Lower lobe of right lung (tissue), 2 donors: ENCODE measurements at places on chromosomes 3 and 15. TPM values are rescaled to one million over a fixed set of nuclear protein-coding genes. Genes with fewer than 3 reads are reported as not detected.

DNA sequence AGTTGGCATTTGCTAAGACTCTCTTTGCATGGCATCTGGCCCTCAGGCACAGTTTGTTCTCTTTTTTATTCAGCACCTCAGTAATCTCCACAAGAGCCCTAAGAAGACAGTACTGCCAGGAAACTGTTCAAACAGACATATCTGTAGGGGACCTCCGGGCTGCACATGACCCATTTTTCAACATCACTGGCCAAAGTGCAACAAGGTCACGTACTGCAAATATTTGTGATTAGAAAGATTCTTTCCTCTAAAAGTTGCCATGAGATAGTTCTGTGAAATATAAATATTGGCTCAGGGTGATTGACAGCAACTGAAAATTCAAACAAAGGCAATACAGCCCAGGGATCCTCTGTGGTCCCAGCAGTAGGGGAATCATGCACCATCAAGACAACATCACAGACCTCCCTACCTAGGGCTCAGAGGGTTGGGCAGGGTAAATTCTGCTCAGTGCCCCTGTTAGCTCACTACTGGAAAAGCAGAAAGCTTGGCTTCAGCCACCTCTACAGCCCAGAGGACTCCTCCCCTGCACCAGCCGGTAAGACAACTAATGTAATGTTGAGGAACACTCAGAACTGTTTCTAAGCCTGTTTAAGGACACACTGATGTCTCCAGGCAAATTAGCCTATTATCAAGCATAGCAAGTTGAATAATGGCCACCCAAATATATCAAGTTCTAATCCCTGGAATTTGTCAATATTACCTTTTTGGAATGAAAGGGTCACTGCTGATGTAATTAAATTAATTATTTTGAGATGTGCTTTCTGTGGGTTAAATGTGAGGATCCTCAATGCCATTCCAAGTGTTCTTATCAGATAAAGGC is 117.4 kb upstream of the LPP start:
- no peak for DNase-seq

DNA sequence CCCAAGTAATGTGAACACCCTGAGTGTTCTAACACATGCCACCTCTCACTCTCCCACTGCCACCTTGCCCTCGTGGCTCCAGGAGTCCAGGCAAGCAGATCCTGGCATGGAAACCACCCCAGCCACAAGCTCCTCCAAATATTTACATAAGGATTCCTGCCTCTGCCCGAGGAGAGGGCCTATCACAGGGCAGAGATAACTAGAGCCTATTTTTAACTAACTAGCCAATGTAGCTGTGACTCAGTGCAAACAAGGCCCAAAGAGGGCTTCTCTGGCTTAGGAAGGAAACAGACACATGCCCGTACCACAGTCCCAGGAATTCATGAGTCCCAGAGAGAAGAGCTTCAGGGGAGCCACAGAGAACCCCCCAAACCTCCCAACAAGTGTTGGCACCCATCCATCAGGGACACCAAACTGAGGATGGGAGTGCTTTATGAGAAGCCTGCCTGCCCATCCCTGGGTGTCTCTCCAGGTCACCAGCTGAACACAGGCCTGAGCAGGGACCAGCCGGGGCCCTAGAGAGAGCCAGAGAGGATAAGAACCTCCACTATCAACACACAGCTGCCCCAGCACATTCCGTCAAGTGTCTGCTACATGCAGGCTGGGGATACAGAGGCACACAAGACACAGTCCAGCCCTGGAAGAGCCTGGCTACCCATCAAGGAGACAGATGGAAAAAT is 9.2 kb downstream of the FYCO1 start:
- DNase-seq = no peak

GRCh38 chr3:157353652-157354051 is 83.0 kb upstream of the PTX3 start:
- DNase-seq = no peak

DNA sequence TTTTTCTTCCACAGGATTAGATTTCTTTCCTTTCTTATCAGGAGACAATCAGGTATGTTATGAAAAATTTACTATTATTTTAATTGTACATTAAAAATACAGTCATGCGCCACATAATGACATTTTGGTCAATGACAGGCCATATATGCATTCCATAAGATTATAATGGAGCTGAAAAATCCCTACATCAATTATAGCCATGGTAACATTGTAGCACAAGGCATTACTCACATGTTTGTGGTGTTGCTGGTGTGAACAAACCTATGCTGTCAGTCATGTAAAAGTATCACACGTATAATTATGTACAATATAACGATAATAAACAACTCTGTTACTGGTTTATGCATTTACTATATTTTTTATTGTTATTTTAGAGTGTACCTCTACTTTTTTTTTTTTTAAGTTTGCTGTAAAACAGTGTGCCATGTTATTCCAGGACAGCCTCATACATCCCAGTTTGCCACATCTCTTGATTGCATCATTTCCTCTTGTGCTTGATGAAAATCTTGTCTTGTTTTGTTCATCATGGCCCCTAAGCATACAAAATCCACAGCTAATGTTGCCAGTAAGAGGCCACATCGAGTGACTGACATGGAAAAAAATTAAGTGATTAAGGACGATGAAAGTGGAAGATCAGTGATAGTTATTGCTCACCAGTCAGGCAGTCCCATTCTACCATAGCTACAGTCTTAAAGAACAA is 21.4 kb downstream of the CALML4 start:
- DNase-seq = no peak

GRCh38 chr3:174243171-174243570 is 616.0 kb upstream of the NAALADL2 start:
- DNase-seq = no peak

Gene CCR9
- total RNA-seq = not detected
